ENCODE measurements at places on chromosomes 1 and 21. TPM values are rescaled to one million over a fixed set of nuclear protein-coding genes. Genes with fewer than 3 reads are reported as not detected.

KLHDC8A gene
- polyA plus RNA-seq: not detected

COL6A1 gene
- polyA plus RNA-seq: not detected

SH3BGRL3 gene
- 817 TPM for polyA plus RNA-seq

CFAP141 gene
- polyA plus RNA-seq: not detected

RNU1-2 gene
- polyA plus RNA-seq: not detected

BEND5 gene
- 56.6 TPM for polyA plus RNA-seq
